HTR-8/SVneo (cell line): ENCODE measurements at places on chromosomes 11 and 22.

DNA sequence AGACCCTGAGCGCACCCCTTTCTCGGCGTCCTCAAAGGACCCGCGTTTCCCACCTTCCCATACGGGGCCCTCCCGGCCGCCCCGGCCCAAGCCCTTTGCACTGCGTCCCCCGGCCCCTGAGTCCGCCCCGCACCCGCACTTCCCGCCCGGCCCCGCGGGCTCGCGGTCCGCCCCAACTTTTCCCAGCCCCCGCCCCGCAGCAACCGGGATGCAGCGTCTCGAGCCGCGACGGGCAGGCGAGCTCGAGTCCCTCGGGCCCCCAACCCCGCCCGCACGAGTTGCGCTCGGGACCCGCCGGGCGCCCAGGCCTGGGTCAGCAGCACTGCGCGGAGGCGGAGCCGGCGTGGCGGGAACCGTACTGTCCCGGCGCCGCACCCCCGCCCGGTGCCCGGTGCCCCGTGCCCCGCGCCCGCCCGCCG, 371 bp downstream of the SMCO4 start:
- peak; percentile 29 for DNase-seq

- DNase-seq, result peak; percentile 26
Observed at GRCh38 chr11:34318111-34319037, 39.4 kb downstream of the ABTB2 start.

GRCh38 chr11:76682684-76683083, 12.1 kb upstream of the LRRC32 start:
- DNase-seq, result no peak

GRCh38 chr22:28207281-28208030, 288.4 kb upstream of the PITPNB start:
- no peak for DNase-seq

DNA sequence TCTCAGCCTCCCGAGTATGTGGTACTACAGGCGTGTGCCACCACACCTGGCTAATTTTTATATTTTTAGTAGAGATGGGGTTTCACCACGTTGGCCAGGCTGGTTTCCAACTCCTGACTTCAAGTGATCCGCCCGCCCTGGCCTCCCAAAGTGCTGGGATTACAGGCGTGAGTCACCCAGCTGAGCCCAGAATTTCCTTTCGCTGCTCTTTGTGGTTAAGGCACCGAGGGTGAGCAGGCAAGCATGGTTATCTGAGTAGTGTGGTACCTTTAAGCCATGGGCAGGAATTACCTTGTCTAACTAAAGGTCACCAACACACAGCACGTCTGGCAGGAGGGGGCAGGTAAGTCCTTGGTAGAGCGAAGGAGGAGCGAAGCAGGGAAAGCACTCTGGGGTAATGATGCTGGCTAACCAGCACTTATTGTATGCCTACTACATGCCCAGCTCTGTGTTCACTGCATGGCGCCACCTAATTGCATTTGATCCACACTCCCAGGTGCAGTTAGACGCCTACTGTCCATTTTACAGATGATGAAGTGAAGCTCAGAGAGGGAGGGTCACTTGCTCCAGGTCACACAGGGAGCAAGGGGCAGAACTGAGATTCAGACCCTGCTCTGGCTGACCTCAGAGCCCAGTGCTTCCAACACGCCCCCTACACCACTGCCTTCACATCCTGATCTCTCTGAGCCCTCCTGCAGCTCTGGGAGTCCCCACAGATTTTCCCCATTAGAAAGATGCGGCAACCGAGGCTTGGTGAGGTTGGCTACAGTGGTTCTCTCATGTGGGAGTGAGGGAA, 45.7 kb downstream of the TRIOBP start:
- peak; percentile 47 for DNase-seq

GRCh38 chr11:108757630-108758029, 92.8 kb downstream of the DDX10 start:
- DNase-seq, result no peak
